Omental fat pad (tissue), 4 donors: ENCODE measurements at places on chromosomes 1 and 21. TPM values are rescaled to one million over a fixed set of nuclear protein-coding genes. Genes with fewer than 3 reads are reported as not detected.

- DNase-seq, result no peak
Observed at GRCh38 chr1:228747301-228747935, 12.1 kb downstream of the RHOU start.

GRCh38 chr1:97119260-97120158, 397.9 kb downstream of the PTBP2 start:
- no peak for DNase-seq

GRCh38 chr1:199404191-199404590, 623.3 kb upstream of the NR5A2 start:
- DNase-seq, result no peak

Gene IVL
- not detected for total RNA-seq

GRCh38 chr1:211870156-211870555, 39.6 kb upstream of the LPGAT1 start:
- DNase-seq, result no peak

DNA sequence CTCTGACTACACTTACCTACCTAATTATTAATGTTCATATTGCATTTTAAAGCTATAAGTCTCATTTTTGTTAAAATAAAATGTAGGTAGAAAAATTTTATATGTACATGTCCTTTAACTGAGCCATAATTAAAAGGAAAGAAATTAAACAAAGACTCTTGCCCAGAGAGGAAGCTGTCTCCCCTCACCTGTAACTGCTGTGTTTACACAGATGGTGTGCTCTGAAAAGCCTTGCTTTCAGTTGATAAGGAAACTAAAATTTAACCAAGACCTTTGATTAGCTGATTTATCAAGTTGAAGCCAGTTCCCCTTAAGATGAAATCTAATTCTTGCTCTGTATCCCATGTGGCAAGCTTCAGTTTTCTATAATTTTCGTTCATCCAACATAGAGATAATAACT, 213.5 kb downstream of the LYPLAL1 start:
- DNase-seq, result no peak

Gene CRYAA
- not detected for total RNA-seq

DNA sequence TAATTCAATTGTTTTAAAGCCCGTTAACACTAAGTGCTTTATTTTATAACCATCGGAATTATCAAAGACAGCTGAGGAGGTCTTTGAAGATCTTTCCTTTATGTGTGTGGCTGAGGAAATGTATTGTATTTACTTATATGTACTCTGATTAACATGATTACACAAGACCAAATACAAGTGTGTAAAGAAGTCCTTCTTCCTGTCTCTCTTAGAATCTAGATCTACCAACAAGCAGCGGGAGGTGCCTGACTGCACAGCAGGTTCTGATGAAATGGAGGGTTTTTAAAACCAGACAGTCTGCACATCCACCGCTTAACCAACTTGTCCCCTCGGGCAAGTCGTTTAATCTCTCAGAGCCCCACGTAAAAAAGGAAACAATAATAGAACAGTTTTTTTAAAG, 240.5 kb upstream of the MAP1LC3C start:
- no peak for DNase-seq

DNA sequence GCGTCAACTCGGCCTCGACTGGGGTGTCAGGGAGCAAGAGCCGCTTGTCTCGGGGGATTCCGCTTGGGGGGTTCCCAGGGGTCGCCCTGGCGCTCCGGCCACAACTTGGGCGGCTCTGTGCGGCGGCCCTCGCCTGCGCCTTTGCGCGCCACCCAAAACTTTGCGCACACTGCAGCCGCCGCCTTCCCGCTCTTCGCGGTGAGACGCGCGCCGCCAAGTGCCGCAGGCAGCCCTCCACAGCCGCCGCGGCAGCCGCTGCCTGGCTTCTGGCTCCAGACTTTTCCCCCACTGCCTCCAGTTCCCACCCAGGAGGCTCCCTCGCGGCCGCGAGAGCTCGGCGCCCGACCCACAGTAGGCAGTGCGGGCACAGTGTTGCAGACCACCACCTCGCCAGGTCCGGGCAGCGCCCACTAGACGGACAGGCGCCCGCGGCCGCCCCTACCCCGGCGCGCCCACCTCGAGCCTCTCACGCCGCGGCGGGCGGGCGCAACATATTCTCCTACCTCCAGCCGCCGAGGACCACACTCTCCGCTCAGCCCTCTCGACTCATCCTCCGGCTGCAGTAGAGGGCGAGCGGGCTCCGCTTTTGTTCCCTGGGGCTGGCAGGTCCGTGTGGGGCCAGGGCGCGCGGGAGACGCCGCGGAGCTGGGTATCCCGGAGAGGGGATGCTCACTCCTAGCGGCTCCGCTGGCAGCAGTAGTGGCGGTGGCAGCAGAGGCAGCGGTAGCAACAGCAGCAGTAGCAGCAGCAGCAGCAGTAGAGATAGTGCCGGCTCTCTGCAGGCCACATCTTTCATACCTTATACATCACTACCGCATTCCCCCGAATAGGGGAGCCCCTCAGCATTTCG, 296.6 kb downstream of the OMA1 start:
- no peak for DNase-seq

Gene PTGFRN
- 26.4 TPM for total RNA-seq

DNA sequence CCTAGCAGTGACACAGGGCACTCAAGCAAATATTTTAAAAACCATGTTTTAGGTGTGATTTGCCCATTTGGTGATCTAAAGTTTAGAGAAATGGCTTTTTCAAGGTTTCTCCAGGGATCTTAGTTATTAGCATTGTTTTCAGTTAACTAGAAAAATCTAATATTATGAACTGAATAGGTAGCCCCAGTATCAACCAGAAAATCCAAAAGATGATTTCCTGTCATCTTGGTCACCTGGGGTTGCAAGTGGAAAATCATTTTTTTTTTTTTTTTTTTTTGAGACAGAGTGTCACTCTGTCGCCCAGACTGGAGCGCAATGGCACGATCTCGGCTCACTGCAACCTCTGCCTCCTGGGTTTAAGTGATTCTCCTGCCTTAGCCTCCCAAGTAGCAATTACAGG, 106.6 kb upstream of the FMN2 start:
- no peak for DNase-seq

Gene CAPN8
- not detected for total RNA-seq
